Muscle of back (tissue), 13 donors: ENCODE measurements at places on chromosomes 1 and 21. TPM values are rescaled to one million over a fixed set of nuclear protein-coding genes. Genes with fewer than 3 reads are reported as not detected.

The TNFAIP8L2 gene
- polyA plus RNA-seq = 1.3 TPM

GRCh38 chr1:165698761-165699052 is 345 bp upstream of the ALDH9A1 start:
- DNase-seq = no peak

The GCSAML gene
- polyA plus RNA-seq = 0.08 TPM

DNA sequence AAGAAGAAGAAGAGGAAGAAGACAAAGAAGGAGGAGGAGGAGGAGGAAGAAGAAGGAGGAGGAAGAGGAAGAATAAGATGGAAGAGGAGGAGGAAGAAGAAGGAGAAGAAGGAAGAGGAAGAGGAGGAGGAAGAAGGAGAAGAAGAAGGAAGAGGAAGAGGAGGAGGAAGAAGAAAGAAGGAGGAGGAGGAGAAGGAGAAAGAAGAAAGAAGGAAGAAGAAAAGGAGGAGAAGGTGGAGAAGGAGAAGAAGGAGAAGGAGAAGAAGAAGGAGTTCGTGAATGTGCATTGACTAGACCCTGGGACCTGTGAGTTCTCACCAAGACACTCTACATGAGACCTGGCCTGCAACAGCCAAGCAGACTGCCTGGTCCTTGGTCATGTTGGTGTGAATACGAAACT is 131.7 kb upstream of the ERRFI1 start:
- DNase-seq = no peak

DNA sequence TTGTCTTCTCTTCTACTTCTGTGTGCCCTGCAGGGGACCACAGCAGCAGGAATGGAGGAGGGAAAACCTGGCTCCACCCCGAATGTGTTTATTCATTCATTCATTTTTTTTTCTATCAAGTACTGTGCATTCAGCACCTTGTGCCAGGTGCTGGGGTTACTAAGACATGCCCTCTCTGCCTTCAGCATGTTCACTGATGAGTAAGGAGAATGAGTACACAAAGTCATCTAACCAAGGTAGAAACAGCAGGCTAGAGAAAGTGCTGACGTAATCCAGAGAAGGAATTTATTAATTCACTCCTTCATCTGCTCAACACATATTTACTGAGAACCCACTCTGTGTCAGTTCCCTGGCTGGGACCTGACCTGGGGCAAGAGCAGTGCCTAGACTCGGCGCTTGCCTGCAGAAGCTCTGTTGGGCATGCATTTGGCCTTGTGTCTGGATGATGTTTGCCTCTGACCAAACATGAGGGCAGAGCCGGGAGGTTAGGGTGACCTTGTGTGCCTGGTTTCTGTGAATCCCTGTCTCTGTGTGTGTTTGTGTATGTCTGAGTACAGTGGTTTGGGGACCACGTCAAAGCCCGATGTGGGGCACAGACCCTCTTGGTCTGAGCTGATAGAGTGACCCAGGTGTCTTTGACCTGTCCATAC is 3.3 kb upstream of the MYOG start:
- no peak for DNase-seq

The DDOST gene
- 140 TPM for polyA plus RNA-seq

DNA sequence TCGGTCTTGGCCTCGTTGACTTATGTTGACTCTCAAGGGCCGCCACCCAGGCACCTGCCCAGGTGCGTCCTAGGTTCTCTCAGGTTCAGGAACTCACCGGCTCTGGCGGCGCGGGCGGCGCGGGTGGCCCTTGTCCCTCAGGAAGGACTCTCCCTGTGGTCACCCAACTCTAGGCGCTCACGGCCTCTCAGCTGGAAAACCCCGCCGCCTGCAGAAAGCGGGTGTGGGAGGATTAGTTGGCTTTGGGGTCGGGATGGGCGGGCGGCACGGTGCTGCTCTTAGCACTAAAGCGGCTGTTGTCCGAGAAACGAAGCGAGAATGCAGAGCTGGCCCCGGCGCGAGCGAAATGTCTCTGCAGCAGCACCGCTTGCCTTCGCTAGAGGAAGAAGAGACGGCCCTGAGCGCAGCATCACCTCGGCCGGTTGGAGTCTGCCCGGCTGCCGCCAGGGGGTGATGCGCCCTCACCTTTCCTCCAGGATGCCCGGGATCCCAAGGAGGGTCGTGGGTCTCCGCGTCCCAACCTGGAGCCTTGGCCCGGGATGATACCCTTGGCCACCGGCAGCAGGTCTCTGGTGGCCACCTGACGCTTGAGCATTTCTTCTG is 8.1 kb upstream of the TADA1 start:
- peak; percentile 55 for DNase-seq

DNA sequence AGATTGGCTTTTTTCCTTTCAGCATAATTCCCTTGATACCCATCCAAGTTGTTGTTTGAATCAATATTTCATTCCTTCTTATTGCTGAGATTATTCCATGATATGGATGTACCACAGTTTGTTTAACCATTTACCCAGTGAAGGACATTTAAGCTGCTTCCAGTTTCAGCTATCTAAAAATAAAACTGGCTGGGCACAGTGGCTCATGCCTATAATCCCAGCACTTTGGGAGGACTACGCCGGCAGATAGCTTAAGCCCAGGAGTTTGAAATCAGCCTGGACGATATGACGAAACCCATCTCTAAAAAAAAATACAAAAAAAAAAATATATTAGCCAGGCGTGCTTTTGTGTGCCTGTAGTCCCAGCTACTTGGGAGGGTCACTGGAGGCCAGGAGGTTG is 32.6 kb downstream of the SEMA6C start:
- DNase-seq = no peak

GRCh38 chr1:225424562-225425200 is 3.2 kb downstream of the LBR start:
- DNase-seq = no peak

DNA sequence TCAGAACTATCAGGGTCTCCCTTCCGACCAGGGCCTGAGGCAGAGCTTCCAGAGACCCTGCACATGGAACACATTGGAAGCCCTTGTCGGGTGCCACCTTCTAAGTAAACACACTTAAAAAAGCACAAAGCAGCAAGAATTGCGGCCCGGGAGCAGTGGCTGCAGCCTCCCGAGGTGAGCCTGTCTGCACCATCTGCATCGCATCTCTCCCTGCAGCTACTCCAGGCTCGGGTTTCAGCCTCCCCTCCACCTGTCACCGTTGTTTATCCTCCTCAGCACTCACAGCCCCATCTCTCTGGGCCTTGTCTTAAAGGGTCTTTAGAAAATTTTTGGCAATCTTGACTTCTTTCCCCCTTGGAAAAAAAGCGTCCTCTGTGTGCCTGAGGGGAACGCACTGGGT is 95.1 kb upstream of the ARHGEF16 start:
- no peak for DNase-seq

The APOBEC4 gene
- polyA plus RNA-seq = not detected

The GPR37L1 gene
- polyA plus RNA-seq = 0.09 TPM

GRCh38 chr1:114134518-114134917 is 19.2 kb downstream of the SYT6 start:
- DNase-seq = no peak

The BMP8A gene
- polyA plus RNA-seq = 1.1 TPM

GRCh38 chr1:42936309-42937078 is 22.2 kb downstream of the SLC2A1 start:
- DNase-seq = peak; percentile 71

GRCh38 chr1:6477039-6477820 is 11.3 kb upstream of the TNFRSF25 start:
- DNase-seq = no peak

The SDC3 gene
- 38.5 TPM for polyA plus RNA-seq

GRCh38 chr1:93751377-93752250 is 70.0 kb upstream of the BCAR3 start:
- DNase-seq = peak; percentile 25

DNA sequence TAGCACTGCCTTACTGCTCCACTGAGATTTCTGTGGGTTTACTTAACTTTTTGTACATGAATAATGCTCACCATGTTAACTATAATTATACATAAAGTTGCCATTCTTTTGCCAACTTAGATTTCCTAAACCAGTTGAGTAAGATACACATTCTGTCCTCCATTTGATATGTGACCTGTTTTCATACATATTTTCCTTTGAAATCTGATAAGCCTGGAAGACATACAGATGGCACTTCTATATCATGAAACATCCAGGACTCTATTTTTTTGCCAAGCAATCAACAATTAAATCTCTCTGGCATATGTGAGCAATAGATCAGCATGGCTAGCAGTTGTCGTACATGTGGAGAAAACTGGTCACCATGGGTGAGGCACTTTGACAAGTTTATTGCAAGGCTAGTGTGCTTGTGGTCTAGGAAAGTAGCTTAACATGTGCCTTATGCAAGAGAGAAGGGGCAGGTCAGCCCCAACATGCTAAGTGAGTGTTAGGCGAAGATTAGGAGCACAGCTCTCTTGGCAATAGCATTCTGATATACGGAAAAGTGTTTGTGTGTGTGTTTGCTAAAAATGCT is 14.2 kb downstream of the PRRX1 start:
- DNase-seq = no peak

GRCh38 chr1:70916034-70916427 is 131.6 kb downstream of the PTGER3 start:
- no peak for DNase-seq

The BRDT gene
- polyA plus RNA-seq = 0.37 TPM

DNA sequence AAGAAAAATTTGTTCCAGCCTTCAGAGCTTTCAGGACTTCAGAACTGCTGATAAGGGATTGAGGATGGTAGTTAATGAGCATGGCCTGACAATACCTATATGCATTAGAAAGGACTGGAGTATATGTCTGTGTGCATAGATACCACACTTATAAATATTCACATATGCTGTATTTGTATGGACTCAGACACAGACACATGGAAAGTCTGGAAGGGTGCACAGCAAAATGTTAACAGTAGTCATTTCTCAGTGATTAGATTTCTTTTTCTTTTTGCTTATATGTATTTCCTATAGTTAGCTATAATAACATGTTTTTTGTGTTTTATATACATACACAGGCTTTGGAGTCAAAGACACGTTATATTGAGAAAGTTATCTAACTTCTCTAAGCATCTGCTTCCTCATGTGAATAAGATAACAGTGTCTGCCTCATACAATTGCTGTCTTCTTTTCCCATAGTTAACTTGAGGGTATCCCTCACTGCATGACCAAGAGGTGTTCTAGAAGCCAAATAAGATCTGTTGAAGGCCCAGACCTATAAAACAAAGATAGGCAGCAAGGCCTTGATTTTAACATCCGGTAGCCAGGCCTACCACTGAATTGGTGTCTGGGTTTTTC is 31.3 kb downstream of the INPP5B start:
- no peak for DNase-seq

DNA sequence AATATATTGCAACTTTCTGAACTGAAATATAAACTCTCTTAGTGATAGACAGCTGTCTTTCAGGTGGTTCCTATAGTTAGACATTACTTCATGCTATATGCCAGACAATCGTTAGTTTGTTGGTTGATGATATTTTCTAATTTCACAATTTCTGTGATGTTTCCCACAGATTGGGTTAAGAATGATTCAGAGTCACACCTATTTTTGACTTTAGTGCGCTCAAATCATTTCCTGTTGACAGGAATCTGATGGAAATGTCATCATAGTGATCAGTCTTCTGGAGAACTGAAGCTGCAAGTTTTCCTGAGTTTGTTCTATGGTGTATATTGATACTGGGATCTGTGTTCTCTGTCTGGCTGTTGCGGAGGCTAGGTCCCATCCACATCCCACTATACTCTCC is 119.7 kb downstream of the C1orf21 start:
- DNase-seq = no peak

DNA sequence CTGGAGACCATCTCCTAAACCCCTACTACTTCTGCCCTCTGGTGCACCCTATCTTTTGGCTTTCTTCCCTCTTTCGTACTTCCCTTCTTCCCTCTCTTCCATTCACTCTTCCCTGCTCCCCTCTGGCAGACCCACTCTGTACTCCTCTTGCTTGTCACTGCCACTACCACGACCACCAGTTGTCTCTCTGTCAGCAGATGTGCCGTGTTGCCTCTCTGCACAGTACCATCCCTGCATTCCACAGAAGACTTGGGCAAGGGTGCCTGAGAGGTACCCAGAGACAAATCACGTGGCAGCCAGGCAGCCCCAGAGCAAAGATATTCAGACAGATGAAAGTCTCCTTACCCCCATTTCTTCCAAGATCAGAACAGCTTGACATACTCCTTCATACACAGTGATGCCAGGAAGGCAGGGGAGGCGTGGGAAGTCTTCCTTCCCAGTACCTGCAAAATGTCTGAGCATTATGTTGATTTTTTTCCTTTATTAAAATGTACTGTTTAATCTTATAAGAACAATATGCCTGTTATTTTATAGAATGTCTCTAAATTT is 15.0 kb downstream of the CAMSAP2 start:
- DNase-seq = no peak

- no peak for DNase-seq
Observed at GRCh38 chr1:85450832-85451231, 14.1 kb downstream of the DDAH1 start.

DNA sequence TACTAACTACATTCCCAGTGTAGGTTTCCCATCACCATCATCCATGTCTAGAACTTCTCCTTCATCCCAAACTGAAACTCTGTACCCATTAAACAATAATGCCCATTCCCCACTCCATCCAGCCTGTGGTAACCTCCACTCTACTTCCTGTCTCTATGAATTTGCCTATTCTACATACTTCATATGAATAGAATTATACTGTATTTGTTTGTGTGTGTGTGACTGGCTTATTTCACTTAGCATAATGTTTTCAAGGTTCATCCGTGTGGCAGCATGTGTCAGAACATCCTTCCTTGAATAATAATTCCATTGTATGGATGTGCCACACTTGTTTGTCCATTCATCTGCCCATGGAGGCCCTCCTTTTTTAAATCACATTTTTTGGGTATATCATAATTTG is 35.7 kb downstream of the ATP2B4 start:
- DNase-seq = no peak

DNA sequence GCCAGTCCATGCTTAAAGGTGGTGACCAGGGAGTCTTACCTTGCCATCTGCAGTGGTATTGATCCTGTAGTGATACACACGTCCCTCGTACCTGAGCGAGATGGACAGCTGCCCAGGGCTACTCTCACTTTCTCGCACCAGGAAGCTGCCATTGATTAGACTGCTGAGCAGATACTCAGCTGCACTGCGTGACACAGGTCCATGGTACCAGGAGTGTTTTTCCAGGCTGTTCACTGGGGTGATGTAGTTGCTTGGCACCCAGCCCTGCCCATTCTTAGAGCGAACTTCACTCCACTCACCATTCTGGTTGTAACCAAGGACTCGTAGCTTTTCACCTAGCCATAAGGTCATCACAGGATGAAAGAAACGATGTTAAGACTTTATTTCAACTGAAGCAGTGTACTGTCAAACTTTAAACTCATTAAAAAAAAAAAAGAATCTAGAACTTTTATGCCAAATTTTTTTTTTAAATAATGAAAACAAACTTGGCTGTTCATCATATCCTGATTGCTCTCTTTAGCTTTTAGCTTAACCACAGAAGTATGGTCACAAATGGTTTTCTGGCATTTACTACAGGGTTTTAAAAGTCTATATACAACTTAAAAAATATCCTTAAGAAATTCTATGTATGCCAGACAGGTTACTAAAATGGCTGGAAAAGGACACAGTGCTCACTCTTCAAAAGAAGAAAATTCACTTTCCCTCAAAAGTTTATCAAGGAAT is 44.6 kb downstream of the TOR3A start:
- no peak for DNase-seq

- DNase-seq = no peak
Observed at GRCh38 chr1:151211972-151212705, 13.8 kb downstream of the PIP5K1A start.

GRCh38 chr1:19738669-19739068 is 61.0 kb downstream of the TMCO4 start:
- DNase-seq = no peak

The MANEAL gene
- polyA plus RNA-seq = 2.7 TPM
